Stimulated activated CD4-positive, alpha-beta T cell treated with anti-CD3 and anti-CD28 coated beads, Interleukin-1b, Interleukin-23, amount 100 ng/mL, for 1 hour (primary cell): ENCODE measurements at places on chromosomes 2 and 18.

DNA sequence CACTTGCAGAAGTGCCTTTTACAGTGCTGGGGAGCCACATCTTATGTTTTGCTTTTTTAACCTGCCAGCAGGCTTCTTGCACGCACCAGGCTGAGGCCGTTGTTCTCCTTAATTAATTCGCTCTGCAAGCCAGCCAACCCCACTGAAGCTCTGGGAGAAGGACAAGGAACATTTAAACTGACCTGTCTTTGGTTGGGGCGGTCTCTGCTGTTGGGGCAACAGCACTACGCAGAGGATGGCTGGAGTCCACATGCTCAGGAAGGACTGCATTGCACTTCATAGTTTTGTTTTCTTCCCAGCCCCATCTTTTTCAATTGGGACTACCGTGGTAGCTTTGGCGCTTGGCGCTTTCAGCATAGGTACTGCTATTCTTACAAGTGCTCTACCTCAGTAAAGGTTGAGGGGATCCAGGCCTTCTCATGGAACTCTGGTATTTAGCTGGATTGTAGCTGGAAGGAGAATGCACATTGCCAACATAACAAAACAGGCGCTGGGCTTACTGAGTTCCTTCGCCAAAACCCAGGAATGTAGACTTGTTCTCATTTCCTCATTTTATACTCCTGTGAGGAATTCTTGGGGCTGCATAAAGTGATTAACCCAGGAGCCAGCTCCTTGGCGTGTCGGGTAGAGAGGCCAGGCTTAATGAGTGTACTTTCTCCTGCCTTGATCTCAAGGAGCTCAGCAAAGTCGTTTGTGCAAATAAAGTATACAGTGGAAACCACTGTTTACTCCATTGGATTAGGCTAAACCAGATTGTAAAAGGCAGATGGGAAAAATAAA, 146.2 kb downstream of the PRKCE start:
- no peak for DNase-seq

DNA sequence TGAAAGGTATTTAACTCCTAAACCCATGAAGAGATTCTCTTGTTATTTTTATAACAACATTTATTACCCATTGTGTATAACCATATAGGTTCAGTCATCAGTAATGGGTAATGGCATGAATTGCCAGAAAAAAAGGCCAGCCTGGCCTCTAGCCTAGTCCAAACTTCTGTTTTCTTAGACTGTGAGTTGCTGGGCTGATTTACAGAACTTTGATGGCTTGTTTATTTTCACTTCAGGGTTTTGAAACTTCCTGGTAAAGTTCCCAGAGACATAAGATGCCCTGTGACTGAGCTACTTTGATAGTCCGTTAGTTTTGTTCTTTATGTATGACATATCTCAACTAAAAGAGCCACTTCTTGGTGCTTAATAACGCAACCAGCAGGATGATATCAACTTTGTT, 164.8 kb downstream of the METTL4 start:
- DNase-seq, result no peak

GRCh38 chr2:85019121-85019520, 48.2 kb downstream of the KCMF1 start:
- DNase-seq, result no peak

GRCh38 chr18:58806826-58807714, 57.6 kb upstream of the ZNF532 start:
- no peak for DNase-seq

DNA sequence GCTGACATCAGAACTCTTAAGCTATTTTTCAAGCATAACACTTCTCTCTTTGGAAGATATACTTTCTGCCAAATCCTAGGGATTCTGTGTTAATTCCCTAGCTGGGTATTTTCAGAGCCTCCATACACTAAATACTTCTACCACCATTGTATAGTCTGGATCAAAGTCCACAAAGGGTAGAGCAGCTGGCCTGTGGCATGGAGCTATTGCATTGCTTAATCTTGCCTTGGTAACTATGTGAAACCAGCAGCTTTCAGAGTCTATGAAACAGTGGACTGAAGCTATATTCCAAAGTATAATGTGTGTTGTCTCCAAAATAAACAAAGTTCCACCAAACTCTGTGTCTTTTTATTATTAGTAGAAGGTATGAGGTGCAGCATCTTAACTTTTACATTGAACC, 296.9 kb upstream of the CDH19 start:
- no peak for DNase-seq

- DNase-seq, result no peak
Measured at GRCh38 chr2:77021161-77021560, 501.0 kb downstream of the LRRTM4 start.
